ENCODE measurements at places on chromosomes 1 and 21.

GRCh38 chr1:170133766-170134495 is 11.8 kb upstream of the NTMT2 start:
- no peak for DNase-seq

GRCh38 chr1:204465546-204466415 is 28.8 kb downstream of the PIK3C2B start:
- DNase-seq = no peak

- DNase-seq = no peak
These were observed 139.6 kb downstream of the S1PR1 start for GRCh38 chr1:101376121-101377083.

DNA sequence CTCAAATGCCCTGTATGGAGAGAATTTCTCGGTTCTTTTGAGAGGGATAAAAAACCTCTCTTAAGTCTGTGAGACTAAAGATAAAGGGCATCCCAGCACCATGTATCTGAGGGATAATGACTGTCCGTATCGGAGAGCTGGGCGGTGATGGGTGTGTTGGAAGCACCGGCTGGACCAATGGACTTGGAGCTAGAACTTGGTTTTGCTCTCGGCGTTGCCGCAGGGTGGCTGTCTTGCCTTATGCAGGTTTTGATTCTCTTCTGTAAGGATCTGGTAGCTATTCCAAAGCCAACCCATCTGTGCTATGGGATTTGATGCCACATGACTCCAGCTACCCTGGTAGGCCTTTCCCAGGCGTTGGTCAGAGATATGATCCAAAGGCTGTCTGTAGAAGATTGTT is 348.8 kb downstream of the KIF26B start:
- DNase-seq = no peak

DNA sequence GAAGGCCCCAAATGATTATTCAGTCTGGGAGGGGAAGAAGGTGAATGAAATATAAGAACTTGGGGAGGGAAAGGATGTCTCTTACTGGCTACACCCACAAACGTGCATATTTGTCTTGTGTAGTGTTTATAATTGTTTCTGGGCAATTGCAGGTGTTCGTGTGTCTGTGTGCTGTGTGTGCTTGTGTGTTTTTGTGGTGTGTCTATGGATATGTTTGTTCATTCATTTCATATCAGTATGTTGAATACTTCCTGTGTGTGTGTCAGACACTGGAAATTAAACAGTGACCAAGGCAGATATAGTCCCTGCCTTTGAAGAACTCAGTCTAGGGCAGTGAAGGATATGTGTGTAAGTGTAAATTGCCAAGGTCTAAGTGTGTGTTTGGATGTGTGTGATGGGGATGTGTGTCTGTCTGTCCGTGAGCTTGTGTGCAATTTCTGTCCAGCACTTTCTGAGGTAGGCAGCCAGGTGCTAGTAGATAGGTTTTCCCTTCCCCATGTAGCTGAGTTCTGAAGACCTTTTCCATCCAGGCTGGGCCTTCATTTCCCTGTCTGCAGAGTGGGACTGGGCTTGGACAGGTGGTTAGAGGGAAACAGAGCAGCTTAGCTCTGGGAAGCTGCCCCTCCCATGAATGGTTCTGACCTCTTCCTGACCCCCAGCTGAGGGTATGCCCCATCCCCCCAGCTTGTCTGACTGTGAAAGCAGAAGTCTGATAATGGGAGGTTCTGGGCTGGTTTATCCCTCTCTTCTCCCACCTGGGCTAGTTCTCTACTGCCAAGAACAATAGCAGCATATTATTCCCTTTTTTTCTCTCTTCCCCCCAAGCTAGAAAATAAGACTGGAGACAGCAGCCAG is 3.8 kb downstream of the AGO1 start:
- DNase-seq = peak; percentile 3

DNA sequence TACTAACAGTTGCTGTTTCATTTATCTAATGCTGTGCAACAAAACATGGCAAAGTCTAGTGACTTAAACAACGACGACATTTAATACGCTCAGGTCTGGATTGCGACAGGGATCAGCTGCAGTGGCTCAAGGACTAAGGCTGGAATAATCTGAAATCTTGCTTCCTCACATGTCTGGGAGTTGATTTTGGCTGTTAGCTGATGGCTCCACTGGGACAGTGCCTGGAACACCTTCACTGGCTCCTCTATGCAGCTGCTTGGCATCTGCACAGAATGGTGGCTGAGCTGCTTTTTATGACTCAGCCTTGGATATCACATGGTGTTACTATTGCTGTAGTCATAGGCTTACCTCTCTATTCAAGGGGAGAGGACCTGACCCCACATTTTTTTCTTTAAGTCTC is 24.0 kb upstream of the BTG3 start:
- DNase-seq = no peak

DNA sequence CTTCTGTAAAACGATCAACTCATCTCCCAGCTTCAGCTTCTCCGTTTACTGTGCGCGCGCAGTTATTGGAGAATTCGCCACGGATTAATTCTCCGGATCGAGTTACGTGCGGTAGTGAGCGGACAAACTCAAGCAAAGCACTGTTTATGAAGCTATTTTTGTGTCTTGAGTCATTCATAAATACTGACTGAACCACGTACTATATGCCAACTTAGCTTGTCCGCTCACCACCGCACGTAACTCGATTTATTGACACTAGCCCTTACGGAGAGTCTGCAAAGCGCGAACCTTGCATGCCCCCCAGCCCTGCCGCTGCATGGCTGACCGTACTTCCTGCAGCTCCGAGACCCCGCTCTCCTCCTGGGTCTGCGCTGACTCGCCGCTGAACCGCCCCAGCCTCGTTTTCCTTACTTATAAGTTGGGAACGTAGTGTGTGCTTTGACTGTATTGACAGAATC is 773 bp downstream of the CHD1L start:
- DNase-seq = peak; percentile 27

DNA sequence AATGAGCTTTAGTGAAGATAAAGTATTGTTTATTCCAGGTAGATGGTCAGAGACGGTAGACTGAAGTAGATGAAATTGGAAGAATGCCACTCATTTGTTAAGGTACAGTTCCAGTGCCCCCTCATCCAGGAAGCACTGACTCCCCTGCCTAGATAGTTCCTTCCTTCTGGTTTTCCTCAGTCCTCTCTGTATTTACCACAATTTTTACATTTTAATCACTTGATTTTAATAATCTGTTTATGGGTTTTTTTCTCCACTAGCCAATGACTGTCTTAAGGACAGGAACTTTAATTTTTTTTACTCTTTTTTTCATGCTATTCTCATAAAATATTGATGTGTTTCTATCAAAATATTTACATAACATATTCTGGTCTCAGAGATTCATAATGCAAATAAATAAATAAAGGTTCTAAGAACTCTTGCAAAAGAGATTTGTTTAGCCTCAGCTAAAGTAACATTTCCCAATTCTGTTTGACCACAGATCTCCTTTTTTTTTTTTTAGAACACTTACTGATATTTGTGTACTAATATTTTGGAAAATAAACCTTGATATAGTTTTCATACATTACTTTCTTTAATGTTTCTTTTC is 651.6 kb downstream of the PLPP3 start:
- no peak for DNase-seq

DNA sequence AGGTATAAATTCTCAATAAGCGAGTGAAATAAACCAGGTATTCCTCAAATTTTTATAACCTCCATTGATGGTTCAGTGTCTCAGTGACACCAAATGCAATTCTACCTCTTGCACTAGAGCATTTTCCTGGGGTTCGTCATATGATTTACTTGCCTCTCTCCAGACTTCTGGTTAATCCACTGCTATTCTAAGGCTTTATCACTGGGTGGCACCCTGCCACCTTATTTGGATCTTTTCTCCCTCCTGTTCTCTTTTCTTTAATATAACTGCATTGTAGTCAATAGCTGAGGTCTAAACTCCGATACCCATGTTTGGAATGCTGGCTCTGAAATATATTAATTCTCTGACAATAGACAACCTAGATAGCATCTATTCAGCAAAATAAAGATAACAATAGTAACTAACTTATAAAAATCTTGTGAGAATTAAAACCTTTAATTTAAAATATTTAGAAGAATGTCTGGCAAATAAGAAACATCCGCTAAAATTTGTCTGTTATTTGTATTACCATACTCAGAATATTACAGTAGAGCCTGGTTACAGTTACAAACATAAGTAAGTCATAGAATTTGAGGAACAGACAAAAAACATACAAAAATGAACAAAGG is 436.4 kb downstream of the PLA2G4A start:
- peak; percentile 69 for DNase-seq

- DNase-seq = no peak
These were observed 17.2 kb downstream of the RBM15 start for GRCh38 chr1:110356379-110356778.

DNA sequence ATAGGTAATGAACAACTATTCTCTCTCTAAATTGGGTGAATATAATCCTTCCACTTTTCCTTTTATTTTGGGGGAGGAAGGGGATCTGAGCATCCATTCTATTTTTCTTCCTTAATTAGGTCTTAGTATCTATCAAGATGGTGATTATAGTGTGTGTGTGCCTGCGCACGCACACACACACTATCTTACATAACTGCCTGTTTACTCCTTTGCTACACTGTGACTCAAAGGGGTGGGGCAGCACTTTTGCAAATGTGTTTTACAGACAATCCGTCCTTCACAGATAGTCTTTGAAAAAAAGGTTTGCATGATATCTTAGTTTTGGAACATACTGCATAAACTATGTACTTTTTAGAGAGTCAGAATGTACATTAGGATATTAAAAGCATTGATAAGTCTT is 191.5 kb downstream of the SDCCAG8 start:
- no peak for DNase-seq

- DNase-seq = no peak
These were observed 31.7 kb downstream of the AK5 start for GRCh38 chr1:77313491-77313890.

- DNase-seq = no peak
These were observed 231.5 kb downstream of the KCNT2 start for GRCh38 chr1:196376630-196377328.

GRCh38 chr1:214324896-214325800 is 44.2 kb downstream of the SMYD2 start:
- no peak for DNase-seq

GRCh38 chr1:98184856-98185255 is 264.0 kb upstream of the DPYD start:
- DNase-seq = no peak

GRCh38 chr1:89935235-89935634 is 59.7 kb upstream of the ZNF326 start:
- no peak for DNase-seq

- peak; percentile 64 for DNase-seq
These were observed 860.4 kb downstream of the PLA2G4A start for GRCh38 chr1:187689129-187689528.

GRCh38 chr1:215819114-215819513 is 252.0 kb downstream of the KCTD3 start:
- DNase-seq = no peak

DNA sequence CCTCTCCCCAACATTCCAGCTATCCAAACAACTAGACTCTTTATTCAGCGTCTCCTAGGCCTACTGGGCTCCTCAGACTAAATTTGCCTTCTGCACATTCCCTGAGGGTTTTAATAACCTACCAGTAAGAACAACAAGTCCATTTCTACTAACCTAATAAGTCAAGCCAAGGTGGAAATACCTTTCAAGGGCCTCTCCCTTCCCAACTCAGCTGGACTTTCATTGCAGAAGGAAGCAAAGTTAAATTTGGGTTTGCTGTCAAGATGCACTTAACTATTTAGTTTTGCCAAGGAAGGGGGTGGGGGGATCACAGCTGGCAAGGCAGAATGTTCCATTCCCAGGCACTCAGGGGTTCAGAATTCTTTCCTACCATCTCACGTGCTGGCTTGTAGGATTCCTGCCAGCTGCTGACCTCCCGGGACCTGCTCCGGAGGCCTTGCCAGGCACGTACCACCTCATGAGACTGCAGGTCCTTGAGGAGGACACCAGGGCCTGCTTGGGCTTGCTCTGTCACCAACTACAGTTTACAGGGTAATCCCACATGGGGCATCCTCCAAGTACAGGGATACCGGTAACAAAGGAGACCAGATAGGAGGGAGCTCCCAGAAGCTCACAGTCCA is 29.8 kb downstream of the SLC30A1 start:
- no peak for DNase-seq

DNA sequence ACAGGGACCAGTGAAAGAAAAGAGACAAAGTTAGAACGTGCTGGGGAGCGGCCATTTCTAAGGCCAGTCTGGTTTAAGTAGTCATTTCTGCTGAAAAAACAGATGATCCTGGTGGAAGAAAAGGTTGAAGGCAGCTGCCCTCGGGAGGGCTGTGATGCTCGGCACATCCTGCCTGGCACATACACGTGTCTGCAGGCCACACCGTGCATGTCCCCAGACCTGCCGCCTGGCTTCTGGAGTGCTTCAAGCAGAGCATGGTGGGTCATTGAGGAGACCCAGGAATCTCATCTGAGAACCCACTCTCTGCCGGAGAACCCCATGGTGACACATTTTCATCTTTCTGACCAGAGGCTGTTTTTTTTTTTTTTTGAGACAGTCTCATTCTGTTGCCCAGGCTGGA is 32.4 kb downstream of the IFNAR1 start:
- no peak for DNase-seq

DNA sequence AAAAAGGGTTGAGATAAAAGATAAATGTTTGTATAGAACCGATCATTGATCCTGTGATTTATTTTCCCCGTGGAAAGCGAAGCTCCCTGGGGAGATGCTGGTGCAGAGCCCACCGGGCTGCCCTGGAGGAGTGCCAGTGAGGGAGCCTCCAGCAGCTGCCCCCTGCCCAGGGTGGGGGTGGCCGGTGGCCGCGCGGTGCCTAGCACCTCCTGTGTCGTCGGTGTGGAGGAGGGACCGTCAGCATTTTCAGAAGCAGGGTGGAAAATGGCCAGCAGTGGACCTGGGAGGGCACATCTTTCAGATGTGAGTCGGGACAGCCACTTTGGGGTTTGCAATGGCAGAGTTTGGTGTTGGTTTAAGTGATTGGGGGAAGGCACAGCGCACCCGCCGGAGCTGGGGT is 164.0 kb downstream of the PRDM16 start:
- no peak for DNase-seq

DNA sequence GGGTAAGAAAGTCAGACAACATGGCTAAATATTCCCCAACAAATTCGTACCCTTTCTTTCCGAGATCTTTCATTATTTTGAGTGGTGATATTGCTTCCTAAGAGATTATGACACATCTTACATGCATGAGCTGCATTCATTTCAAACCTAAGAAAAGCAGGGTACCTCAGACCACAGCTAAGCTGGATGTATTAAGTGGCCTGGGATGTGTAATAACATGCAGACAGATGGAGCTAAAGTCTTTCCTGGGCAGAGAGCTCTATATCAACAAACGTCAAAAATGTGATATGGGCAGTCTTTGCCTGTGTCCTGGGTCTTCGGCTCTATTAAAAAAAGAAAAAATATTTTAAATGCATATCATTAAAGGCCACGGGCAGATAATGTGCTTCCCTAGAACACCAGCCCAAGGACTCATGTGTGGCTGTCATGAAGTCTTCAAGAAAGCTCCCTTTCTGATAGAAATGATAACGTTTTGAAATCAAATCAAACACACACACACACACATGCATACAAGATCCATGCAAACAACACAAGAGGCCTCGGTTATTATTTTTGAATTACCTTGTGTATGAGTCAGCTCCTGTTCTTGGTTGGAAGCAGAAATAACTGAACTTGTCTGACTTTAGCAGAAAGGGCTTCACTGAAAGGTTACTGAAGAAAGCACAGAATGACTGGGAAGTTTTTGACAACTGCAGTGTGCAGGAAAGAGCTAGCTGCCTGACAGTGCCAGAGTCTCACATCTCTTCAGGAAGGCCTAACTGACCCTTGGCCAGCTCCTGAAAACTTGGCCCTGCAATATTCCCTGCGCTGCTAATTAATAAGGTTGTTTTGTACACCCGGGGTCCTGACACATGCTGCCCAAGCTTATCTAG is 231.2 kb downstream of the DSCAM start:
- peak; percentile 18 for DNase-seq

GRCh38 chr1:210250998-210251679 is 18.5 kb downstream of the SERTAD4 start:
- DNase-seq = peak; percentile 87

Measured in NCI-H1092 (cell line).